Activated naive CD4-positive, alpha-beta T cell treated with anti-CD3 and anti-CD28 coated beads for 36 hours (primary cell): ENCODE measurements at places on chromosomes 5 and 9. TPM values are rescaled to one million over a fixed set of nuclear protein-coding genes. Genes with fewer than 3 reads are reported as not detected.
A peak's percentile ranks its signal among the peaks of the same experiment; 100 is the strongest.

DNA sequence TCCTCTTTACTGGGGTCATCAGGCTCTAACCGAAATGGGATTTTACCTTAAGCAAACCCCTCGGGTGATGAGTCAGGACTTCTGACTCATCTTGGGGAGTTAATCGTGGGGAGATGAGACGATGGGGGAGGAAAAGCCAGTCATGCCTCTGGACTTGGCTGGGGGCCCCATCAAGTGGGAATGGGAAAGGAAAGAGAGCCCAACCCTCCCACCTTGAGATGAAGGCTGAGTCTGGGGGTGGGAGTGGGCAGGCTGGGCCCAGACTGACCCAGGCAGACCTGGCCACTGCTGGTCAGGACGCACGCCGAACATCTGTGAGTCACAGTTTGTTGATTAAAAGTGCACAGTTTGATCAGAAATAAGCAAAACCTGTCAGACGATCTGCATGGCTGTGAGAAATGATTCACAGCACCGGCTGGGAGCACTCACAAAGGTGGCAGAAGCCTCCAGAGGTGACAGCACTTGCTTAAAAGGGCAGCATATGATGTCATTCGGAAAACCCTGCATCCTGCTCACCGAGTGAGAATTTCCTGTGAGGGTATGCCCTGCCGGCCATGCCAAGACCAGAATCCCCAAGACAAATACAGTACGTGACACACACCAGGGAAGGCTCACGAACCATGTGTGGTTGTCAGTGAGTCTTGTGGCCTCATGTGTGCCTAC, 50.0 kb upstream of the SLC25A51 start:
- peak; percentile 66 for DNase-seq

DNA sequence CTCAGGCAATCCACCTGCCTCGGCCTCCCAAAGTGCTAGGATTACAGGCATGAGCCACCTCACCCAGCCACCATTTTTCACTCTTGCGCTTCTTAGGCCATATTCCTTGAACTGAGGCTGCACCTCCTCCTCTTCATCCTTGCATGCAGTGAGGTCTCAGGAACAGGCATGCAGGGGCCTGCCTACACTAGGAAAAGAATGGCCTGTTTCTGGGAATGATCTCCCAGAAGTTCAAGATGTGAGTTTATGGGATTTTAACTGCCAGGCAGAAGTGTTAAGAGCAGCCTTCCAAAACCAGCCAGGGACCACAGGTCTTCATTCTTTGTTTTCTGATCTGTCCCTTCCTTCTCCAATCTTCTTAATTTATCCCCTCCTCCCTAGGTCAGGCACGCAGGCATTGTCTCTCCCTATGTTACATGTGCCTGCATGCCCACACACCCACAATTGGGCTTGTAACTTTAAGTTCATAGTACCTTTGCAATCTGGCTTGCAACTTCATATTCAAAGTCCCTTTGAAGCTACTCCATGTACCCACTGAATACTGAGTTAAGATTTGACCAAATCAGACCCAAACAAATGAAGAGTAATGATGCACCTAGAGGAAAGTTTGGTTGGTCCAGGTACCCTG, 10.5 kb upstream of the HSPA4 start:
- no peak for DNase-seq

GRCh38 chr5:133292300-133292699, 240.5 kb downstream of the HSPA4 start:
- DNase-seq = no peak

- no peak for DNase-seq
Measured at GRCh38 chr5:109519416-109519815, 109.6 kb upstream of the PJA2 start.

DNA sequence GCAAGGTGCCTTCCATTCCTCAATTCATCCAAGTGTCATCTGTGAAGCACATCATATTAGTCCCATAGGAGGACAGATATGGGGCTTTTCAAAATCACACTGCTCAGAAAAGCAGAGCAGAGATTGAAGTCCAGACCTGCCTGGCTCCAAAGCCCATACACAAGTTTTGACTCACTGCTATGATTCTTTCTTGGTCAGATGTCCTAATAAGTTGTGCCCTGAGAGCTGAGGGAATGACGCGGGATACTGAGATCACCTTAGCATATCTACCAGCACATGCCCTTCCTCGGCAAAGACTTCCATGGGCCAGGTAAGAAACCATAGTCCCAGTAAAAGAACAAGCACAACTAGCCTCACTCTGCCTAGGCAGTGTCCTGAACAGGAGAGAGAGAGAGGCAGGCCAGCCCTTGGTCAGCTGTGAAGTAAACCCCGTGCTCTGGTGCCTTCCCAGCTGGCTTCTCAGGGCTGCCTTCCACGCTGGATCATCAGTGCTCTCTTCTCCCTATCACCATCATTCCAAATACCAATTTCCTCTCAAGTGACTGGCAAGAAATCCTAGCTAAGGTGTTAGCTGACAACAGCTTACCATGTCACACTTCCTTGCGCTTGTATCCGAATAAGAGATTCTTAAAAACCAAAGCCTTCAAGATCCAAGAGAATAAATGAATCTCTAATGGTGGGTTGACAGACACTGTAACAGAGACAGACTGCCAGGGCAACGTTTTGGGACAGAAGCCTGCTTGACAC, 73.2 kb downstream of the SIL1 start:
- DNase-seq = no peak

GRCh38 chr5:82884821-82885471, 192.2 kb downstream of the TMEM167A start:
- no peak for DNase-seq

DNA sequence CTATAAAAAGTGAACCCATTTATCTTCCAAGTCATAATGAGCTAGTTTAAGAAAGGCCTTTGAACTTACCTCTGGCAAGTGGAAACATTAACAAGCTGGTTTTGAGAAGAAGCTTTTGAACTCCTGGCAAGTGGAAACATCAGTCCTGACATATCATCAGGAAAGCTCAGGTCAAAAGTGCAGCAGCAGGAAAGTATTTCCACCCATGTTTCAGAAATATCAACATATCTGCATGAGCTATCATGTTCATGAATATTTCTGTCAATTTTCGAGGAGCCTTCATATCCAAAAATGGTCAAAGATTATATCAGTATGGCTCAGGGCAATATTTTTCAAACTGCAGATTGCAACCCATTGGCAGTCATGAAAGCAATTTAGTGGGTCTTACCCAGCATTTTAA, 133.9 kb downstream of the PLK2 start:
- DNase-seq = no peak

- DNase-seq = no peak
Measured at GRCh38 chr5:36743891-36744772, 132.4 kb upstream of the NIPBL start.

GRCh38 chr5:115751176-115751575, 65.3 kb downstream of the CDO1 start:
- no peak for DNase-seq

DNA sequence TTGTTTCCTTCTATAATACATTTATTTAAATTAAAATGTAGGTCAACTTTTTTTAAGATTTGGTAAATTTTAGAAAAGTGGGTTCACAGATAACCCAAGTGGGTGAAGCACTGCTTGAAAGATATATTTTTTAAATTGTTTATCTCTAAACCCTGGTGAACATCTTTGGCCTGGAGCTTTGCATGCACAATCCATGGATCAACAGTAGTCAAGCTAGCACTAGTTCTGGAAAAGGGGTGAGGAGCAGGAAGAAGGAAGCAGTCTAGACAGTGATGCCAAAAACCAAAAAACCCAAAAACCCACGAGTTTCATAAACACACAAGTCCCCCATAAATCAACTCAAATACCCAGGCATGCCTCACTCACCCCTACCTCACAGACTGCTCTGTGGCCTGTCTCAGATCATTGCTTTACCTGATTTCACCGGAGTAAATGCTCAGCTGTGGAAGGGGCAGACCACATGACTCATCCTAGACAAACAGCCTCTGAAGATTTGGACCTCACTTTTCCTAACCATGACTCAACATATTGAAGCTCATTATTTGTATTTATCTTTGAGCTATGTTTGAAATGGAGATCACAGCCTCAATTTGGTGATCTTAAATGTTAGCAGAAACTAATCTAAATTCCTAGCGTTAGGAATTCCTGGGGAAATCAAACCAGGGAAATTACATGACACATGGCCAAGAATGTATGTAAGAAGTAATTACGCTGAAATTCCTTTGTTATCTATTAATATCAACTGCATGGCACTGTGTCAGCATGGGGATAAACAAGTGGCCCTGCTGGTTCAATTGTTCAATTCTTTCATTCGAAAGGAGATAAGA, 149.6 kb downstream of the ZNF608 start:
- DNase-seq = no peak

- no peak for DNase-seq
Measured at GRCh38 chr5:123845356-123846100, 333.6 kb downstream of the CSNK1G3 start.

- no peak for DNase-seq
Measured at GRCh38 chr5:133294380-133294779, 242.6 kb downstream of the HSPA4 start.

PCSK1 gene
- not detected for total RNA-seq
